ENCODE measurements at places on chromosomes 1 and 21.

DNA sequence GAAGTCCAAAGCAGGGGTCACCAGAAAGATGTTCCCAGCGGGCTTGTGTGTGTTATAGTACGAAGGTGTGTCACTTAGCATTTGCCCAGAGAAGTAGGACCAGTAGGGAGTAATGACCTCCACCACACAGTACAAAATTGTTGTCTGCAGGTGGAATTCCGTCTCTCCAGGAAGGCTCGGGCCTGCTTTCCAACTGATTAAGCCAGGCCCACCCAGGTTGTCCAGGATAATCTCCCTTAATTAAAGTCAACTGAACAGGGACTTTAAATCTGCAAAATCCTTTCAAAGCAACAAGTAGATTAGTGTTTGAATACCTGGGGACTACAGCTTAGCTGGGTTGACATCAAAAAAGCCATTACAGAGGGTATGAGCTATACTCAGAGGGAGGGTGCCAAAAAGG lies 131.3 kb downstream of the BACH1 start:
- DNase-seq = no peak

- DNase-seq = no peak
Measured at GRCh38 chr1:48044311-48044710, 47.1 kb upstream of the TRABD2B start.

DNA sequence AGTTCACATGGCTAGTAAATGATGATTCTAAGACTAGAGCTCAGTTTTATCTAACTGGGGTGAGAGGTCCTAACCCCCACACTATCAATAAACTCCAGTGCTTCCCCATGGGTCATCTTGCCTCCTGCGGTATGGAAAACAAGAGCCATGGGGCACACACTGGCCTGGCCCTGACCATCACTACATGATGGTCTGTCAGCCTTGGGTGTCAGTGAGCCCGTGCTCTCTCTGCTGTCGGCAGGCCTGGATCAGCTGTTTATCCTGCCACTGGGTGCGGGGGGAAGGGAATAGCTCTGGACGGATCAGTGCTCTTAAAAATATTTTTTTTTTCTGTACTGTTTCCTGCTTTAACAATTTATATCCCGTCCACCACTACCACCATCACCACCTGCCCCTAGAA lies 255.0 kb upstream of the ADGRL2 start:
- no peak for DNase-seq

DNA sequence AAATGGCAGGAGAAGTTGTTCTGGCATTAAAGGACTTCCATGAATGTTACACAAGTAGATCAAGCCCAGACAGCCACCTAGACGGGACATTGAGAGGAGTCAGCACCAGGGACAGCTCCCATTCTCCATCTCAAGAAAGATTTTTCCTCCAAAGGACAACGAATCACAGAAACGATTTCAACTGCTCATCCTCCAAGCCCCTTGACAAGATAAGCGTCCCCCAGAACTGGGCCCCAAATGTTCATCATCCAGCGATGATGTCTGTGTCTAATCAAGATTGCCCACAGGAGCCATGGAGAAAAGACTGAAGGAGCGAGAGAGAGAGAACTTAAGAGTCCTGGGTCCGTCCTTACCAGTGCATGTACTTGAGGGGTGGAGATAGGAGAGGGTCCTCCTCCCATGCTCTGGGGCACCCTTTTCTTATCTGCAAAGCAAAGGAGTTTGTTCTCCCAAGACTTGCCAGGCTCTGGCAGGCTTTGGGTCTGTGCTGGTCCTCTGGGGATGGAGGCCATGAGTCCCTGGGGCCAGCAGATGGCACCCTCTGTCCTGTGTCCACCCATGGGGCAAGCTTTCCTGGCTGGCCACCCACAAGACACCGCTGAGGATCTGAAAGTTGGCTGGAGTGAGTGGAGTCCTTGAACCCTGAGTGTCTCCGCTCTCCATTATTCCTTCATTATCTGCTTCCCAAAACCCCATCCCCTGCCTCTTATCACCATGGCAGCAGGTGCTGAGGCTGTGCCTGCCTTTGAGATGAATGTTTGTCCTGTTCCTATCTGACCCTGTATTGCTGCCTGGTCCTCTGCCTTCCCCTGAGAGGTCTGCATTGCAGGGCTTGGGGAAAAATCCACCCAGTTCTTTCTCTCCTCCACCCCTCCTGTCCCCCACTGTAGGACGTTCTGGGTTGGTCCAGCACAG lies 164.6 kb downstream of the ACTL8 start:
- no peak for DNase-seq

- DNase-seq = no peak
Measured at GRCh38 chr21:15659753-15660422, 69.9 kb upstream of the USP25 start.

- no peak for DNase-seq
Measured at GRCh38 chr1:53715478-53715877, 23.5 kb downstream of the GLIS1 start.

GRCh38 chr21:37623689-37624088 lies 257.1 kb downstream of the DYRK1A start:
- no peak for DNase-seq

- DNase-seq = no peak
Measured at GRCh38 chr1:225415307-225415706, 12.5 kb downstream of the LBR start.

- DNase-seq = no peak
Measured at GRCh38 chr1:7385471-7386225, 385.4 kb upstream of the VAMP3 start.

DNA sequence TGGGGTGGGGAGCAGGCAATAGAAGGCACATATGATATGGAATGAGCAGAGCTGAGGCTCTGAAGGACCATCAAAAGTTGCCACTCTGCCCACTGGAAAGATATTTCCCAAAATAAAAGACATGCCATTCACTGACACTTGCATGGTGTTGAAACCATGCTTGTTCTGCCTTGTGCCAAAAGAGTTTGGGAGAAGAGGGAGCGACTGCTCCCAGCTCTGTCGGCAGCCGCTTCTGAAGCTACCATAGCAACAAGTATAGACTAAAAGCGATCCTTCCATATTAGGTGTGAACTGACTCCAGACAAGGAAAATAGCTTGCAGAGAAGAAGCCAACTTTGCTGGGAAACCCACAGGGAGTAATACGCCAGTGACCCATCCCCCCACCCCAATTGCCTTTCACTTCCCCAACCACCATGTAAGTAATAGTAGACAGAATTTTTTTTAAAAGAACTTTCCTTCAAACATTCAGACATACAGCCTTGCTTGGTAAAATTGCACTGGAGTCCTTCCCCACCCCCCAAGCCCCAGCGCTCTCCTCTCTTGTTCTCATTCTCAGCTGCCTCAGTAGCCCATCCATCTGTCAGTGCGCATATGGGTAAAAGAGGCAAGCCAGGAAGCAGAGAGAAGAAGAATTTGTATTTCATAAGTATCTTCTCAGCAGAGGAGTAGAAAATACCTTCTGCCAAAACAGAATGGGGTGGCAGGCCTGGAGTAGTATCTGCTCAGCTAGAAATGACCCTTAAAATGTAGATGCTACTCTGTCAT lies 263.7 kb downstream of the OMA1 start:
- no peak for DNase-seq

- DNase-seq = no peak
Measured at GRCh38 chr1:45410850-45411509, 70.7 kb upstream of the MUTYH start.

DNA sequence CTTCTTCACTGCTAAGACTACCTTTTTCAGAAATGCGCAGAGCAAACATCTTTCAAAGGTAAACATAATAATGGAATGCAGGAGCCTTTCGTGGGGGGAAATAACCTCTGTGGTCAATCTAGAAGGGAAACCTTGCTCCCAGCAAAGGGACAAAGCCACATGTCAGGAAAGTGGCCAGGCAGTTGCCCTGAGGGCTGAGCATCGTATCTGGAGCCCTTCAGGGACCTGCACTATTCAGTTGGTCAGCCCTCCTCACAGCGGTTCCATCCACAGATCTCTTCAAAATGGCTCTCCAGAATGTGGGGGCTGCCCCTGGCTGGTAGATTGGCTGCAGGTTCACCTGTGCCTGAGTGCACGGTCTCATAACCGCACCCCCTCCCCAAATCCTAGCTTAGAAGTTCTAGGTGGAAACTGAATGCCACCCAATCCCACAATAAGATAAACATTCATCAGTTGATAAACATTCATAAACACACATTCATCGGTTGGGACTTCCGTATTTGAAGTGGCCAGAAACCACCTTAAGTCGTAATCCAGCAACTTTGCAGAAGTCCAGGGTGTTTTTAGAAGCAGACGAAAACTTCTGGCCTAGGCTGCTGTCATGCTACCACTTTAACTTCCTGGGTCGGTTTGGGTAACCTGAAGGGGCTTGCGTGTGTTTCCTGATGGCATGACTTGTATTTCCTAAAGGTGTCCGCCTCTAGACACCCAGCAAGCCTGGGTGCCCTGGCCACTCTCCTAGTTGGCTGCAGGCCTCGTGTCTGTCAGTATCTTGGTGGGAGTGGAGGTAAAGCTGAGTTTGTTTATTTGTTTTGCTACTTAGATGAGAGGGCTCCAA lies 50.5 kb downstream of the RASSF5 start:
- DNase-seq = no peak

DNA sequence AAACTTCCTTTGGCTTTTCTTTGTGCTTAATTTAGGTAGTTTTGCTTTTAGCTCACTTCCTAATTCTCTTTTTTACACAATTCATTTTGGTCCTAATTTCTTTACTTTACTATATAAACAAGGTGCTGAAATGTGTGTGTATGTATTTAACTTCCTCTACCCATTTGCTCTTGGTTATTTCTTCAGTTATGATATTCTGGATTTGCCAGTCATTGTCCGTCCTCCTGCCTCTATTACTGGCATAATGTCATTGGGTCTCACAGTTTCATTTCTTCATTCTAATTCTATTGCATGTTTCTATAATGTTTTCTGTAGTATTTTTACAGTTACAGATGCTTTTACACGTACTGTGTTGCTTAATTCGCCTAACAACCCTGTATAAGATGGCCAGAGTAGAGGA lies 96.2 kb downstream of the ZMYM4 start:
- no peak for DNase-seq

DNA sequence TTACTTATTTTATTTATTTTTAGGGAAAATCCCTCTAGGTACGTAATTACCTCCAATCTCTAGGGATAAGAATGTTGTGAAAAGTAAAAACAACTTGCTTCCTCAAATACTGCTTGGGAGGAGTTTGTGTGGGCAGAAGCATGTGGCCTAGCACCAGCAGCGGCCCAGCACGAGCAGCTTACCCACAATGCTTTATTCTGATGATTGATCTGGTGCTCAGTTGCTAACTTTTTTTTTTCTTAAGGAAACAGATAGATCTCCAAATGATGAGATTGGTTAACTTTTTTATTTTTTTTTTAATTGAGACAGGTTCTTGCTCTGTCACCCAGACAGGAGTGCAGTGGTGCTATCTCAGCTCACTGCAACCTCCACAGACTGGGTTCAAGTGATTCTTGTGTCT lies 4.2 kb downstream of the CLIC6 start:
- DNase-seq = no peak

- peak; percentile 87 for DNase-seq
Measured at GRCh38 chr1:161227196-161227871, 1.5 kb downstream of the TOMM40L start.

DNA sequence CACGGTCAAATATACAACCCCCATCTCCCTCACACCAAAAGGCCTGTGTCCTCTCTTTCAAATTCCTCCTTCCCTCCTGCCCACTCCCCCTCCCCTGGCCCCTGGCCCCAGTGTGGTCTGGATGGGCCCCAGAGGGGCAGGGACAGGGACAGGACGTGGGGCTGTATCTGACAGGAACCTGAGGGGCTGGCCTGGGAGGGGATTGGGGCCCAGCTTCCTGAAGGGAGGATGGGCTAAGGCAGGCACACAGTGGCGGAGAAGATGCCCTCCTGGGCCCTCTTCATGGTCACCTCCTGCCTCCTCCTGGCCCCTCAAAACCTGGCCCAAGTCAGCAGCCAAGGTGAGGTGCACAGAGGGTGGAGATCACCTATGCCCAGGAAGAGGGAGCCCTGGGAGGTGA lies at the start of gene MPL:
MPL (plus strand) TSS at position 231 of the 400 bp plus-strand sequence; CDS start at position 262, 31 bp downstream.
- DNase-seq = no peak

GRCh38 chr1:70877343-70877742 lies 170.3 kb downstream of the PTGER3 start:
- no peak for DNase-seq

DNA sequence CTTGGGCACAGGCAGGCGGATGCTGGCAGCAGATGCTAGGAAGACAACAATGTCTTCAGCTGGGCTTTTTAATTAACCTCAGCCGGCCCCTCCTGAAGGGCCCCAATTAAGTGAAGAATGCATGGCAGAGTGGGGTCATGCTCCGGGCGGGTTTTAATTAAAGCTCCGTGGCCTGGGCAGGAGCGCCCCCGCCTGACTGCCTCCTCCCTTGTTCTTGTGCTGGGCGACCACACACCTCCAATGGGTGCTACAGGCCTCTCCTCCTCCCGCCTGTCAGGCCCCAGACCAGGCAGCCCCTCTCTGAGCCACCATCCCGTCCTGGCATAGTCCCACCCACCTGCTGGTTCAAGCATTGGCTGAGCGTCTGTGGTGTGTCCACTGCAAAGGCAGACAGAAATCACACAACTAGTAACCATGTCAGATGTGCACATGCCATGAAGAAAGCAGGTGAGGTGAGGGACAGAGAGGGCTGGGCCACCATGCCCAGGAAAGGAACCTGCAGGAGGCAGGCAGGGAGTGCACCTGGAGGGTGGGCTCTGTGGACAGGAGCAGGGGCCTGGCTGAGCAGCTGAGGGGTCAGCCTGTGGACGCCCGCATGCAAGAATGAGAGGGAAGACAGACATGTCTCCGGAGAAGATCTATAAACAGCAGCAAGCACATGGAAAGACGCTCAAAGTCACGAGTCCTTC lies 8.5 kb upstream of the ARF1 start:
- no peak for DNase-seq

- no peak for DNase-seq
Measured at GRCh38 chr1:38498686-38499085, 360.9 kb downstream of the RRAGC start.

DNA sequence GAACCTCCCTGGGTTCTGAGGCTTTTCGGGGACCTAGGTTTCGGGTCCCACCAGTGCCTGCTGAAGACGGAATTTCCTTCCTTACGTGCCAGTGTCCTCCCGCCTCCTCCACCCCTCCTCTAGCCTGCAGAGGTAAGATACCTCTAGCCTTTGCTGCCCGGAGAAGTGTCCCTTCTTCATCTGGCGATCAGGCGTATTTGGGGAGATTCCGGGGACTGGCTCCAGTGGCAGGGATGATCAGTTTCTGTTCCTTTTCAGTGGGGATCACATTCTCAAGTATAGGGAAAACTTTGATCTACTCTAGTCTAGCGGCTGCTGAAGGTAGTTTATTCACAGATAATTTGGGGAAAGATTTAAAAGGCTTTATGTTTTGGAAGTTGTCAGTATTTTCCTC lies 674 bp downstream of the CEP350 start:
- no peak for DNase-seq

DNA sequence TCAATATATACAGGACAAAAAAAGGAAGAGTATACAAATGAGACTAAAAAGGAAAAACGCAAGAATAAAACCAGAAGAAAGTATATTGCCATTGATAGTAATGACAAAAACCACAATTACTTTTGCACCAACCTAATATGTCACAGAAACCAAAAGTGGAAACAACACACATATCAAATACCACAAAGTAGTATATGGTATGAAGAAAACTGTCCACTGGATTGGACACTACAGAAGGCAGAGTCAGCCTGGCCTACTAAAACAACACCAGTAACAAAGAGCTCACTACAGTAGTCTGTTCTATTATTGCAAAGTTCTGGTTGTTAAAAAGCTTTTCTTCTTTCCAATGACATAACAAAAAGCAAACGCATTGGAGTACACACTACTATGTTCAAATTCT lies 17.7 kb downstream of the TESK2 start:
- DNase-seq = no peak

- no peak for DNase-seq
Measured at GRCh38 chr1:175081983-175082382, 14.3 kb downstream of the TNN start.
